ENCODE measurements at places on chromosomes 1 and 21.

GRCh38 chr1:235860829-235861228 lies 5.9 kb downstream of the LYST start:
- no peak for DNase-seq

- no peak for DNase-seq
These were observed 841 bp downstream of the POFUT2 start for GRCh38 chr21:45286671-45287437.

GRCh38 chr1:196481616-196482015 lies 126.6 kb downstream of the KCNT2 start:
- no peak for DNase-seq

GRCh38 chr1:211531194-211532087 lies 39.5 kb upstream of the RD3 start:
- no peak for DNase-seq

DNA sequence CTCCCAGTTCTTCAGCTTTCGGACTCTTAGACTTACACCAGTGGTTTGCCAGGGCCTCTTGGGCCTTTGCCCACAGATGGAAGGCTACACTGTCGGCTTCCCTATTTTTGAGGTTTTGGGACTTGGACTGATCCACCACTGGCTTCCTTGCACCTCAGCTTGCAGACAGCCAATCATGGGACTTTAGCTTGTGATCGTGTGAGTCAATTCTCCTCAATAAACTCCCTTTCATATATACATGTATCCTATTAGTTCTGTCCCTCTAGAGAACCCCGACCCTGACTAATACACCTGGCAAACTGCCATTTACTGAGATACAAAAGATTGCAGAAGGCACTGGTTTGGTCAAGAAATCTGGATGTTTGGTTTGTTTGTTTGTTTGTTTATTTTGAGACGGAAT lies 6.4 kb upstream of the RAB4A start:
- DNase-seq, result no peak

DNA sequence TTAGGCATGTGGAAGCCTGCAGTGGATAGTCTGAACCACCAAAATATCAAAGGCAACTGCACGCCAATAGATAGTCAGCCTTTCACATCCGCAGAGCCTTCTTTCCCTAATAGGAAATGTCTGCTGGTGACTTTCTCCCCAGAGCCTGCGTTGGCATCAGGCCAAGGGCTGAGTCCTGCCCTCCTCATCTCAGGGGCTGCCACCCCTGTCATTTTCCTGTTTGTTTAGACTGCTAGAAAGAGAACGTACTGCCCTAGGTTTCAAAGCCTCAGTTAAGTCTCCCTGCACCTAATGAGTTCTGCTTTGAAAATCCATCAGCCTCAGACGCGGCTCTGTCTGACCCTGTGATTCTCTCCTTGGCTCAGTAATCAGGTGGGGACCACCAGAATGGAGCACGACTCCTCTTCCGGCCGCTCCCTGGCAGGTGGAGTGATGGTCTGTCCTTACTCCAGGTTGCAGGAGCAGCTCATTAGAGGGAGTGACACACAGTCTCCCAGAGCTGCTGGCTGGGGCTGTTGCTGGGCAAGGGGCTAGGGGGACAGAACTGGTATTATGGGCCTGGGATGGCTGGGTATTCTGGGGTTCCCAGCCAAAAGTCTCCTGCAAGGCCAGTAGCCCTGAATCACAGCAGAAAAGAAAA lies 27.3 kb downstream of the STUM start:
- no peak for DNase-seq
